ENCODE measurements at places on chromosomes 2 and 18.

- DNase-seq = no peak
Observed at GRCh38 chr2:126793885-126794613, 104.6 kb upstream of the TEX51 start.

- DNase-seq = no peak
Observed at GRCh38 chr2:101398116-101398821, 11.0 kb upstream of the CREG2 start.

- DNase-seq = no peak
Observed at GRCh38 chr2:9236045-9236344, 29.4 kb downstream of the ASAP2 start.

DNA sequence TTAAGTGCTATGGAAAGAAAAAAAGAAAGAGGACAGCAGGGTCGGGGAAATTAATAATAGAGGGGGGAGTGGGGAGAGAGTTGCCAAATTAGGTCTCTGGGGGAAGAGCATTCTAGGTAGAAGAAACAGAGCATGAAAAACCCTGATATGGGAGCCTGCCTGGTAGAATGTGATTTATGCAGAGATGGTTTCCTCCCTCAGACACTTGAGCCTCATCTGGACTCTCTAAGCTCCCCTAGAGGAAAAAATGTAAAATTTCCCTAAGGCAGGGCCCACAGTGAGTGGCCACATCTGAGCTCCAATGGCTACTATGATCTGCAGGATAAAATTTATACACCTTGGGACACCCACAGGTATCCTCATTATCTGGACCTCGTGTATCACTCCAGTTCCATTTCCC is 20.6 kb upstream of the EPAS1 start:
- no peak for DNase-seq

DNA sequence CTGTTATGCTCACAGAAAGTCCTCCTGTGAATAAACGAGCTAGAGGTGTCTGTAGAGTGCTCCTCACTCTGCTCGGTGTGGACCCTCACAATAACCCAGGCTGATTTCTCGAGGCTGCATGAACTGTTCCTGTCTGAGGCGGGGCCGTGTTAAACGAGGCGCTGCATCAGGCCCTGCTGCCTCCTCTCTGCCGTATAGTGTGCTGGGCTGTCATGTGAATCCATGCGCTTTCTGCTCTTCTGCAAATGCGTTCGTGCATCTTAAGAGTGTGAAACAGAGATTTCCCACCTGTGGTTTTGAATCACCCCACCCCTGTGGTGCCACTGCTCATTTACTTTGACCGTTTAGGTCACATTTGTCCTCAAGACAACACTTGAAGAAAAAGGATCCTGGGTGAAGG is 26.2 kb downstream of the TRAF3IP1 start:
- no peak for DNase-seq

DNA sequence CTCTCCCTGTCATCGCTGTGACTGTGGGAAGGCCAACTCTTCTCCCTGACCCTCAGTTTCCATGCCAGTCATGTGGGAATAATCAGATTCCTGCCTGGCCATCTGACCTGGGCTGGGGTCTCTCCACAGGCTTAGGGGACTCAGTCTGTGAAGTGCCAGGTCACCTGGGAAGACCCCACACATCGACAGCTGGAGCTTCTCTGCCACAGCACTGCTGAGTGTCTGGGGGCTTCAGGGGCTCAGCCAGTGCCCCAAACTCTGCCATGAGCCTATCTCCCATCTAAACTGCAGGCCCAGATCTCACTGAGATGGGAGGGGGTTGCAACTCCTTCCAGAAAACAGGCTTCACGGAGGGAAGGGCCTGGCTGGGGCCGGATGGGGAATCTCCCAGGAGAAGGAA is 42.0 kb upstream of the OTOS start:
- no peak for DNase-seq

DNA sequence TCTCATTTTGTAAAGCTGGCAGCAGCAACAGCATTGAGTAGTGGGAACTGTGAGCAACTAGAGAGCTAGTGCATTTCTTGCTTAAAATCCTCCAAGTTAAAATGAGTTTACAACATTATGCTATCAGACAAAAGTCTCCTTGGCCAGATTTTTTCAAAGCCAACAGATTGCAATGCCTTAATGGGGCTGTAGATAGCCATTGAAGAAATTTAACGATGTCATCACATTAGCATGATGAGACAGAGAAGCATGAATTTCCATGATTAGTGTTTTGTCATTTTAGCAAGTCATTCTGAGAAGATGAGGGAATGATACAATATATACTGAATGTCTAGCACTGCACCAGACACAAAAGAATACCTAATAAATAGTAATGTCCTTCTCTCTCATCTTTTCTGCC is 307.5 kb upstream of the REG3G start:
- no peak for DNase-seq

- DNase-seq = no peak
Observed at GRCh38 chr2:219638948-219639755, 11.7 kb downstream of the SLC4A3 start.

Measured in dermis microvascular lymphatic vessel endothelial cell (primary cell).